SHP77 (cell line): ENCODE measurements at places on chromosomes 11 and 22.

GRCh38 chr11:16380941-16381568, 24.7 kb upstream of the SOX6 start:
- no peak for DNase-seq

- DNase-seq, result no peak
These were observed 258.6 kb upstream of the NARS2 start for GRCh38 chr11:78833237-78833636.

GRCh38 chr22:23896523-23897186, 2.5 kb downstream of the MIF start:
- DNase-seq, result no peak

GRCh38 chr11:81497202-81497804, 1236.4 kb downstream of the FAM181B start:
- DNase-seq, result peak; percentile 30

- DNase-seq, result no peak
These were observed 399.6 kb downstream of the TMEM135 start for GRCh38 chr11:87437133-87437843.

GRCh38 chr11:69074375-69075140, 25.8 kb downstream of the TPCN2 start:
- no peak for DNase-seq

DNA sequence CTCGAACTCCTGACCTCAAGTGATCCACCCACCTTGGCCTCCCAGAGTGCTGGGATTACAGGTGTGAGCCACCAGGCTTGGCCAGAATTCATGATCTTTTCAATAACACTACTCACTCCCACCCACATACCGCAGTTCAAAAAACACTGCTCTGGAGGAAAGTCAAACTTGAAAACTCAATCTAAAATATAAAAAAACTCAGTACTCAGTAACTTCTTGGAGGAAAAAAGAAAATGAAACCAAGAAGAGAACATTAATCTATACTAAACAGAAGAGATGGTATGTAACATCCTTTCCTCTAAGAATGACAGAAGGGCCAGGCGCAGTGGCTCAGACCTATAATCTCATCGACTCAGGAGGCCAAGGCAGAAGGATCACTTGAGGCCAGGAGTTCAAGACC, 58.3 kb downstream of the MRTFA start:
- no peak for DNase-seq

- DNase-seq, result no peak
These were observed 623.0 kb upstream of the CHORDC1 start for GRCh38 chr11:90845799-90846198.

GRCh38 chr11:102824556-102824955, 18.9 kb downstream of the MMP3 start:
- DNase-seq, result no peak

DNA sequence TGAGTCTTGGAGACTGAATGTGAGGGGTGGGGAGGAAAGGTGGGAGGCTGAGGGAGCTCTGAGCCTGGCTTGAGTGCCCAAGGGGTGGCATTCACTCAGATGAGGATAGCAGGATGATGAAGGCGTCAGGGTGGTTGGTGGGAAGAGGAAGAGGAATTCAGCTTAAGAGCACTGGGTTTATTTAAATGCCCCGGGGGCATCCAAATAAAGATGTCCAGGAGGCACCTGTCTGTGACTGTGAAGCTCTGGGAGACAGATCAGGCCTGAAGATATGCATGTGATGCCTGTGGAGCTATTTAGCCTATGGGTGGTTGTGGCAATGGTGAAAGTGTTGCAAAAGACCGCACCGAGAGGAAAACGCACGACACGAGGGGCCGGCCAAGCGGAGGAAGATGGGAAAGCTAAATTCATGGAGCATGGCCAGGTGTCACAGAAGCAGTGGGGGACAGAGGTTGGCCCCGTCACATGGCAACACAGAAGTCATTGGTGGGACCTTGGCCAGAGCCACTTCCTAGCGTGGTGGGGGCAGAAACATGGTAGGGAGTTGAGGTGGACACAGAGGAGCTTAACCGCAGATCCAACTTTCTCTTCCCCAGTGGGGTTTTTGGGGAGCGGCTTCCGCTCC, 15.5 kb downstream of the SLC37A2 start:
- DNase-seq, result no peak

DNA sequence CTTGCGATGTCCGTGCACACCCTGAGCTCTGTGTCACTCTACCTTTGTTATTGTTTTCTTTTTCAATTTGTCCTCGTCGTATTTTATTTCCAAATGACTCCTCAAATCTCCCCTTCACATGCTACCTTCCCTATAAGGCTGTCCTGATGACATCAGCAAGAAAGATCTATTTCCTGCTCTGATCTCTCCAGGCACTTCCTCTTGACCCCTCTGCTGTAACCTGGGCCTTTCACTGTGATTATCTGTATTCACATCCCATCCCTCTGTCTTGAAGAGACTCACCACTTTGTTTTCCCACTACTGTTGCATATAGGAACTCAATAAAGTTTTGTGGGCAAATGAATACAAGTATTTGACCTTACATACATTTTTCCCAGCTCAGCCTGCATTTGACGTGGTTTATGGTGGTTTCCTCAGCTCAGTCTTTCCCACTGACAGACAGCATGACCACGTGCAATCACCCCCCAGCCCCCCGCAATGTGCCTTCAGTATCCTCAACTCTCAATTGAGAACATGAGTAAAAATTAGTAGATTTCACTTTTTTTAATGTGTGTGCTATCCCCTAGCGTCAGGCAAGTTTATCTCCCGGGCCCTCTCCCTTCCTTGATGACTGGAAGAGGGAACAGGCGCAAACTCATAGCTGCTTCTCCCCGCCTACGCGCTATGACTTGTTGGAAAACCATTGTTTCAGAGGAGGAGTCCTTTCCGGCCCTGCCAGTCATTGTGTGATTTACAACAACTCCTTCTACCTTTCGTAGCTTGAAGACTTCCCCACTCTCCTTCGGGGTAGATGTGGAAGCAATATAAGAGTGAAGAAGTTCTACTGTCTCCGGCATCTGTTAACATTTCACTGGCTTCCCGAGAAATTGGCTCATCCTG, 498.5 kb downstream of the NTM start:
- no peak for DNase-seq

GRCh38 chr11:70155386-70155785, 47.7 kb upstream of the FADD start:
- no peak for DNase-seq

- no peak for DNase-seq
These were observed 210.8 kb downstream of the CEP164 start for GRCh38 chr11:117538263-117539135.
